ENCODE measurements at places on chromosomes 13 and 19.

- DNase-seq: no peak
Measured at GRCh38 chr13:44417446-44417845, 43.8 kb downstream of the SERP2 start.

GRCh38 chr13:86608701-86609100 is 809.5 kb upstream of the SLITRK6 start:
- DNase-seq: no peak

- no peak for DNase-seq
Measured at GRCh38 chr13:27245610-27246009, 5.7 kb upstream of the RPL21 start.

- DNase-seq: no peak
Measured at GRCh38 chr13:81017513-81018152, 676.7 kb upstream of the SPRY2 start.

DNA sequence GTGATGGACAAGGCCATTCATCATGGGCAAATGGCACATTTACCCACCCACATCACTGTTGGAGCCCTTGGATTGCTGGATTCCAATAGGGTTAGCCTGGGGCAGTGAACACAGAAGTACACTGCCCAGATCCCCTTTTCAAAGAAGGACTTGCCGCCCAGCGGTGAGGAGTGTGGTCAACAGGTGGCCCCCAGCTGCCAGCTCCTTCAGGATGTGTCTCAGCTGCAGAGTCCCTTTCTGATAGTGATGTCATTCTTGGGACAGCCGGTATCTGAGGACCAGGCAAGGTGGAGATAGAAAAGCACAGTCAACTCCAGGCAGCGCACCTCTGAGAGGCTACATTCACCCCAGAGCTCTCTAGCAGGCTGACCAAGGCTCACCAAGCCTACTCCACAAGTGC is 16.9 kb downstream of the ERICH6B start:
- DNase-seq: no peak

DNA sequence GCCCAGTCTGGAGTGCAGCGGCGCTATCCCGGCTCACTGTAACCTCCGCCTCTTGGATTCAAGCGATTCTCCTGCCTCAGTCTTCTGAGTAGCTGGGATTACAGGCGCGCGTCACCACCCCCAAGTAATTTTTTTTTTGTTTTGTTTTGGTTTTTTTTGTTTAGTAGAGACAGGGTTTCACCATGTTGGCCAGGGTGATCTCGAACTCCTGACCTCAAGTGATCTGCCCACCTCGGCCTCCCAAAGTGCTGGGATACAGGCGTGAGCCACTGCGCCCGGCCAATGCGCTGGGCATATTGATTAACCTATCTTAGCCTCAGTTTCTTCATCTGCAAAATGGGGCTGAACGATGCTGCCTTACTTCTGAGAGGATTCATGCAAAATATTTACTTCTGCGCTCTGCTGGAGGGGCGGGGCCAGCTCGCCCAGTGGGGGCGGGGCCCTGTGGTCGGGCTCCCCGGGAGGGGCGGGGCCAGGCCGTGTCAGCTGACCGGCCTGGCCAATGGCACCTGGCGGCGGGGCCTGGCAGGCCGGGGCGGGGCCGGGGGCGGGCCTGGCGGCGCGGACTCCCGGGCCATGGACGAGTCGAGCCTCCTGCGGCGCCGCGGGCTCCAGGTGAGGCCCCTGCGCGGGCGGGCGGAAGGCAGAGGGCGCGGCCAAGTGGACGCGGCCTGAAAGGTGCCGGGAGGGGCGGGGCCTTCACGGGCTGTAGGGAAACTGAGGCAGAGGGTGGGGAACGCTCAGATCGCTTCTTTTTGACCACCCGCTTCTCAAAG is at the start of gene MAST3:
TSS of gene MAST3 (plus strand) at position 562 of the 776 bp plus-strand sequence. CDS start at position 577, 15 bp downstream.
- peak; percentile 92 for DNase-seq

DNA sequence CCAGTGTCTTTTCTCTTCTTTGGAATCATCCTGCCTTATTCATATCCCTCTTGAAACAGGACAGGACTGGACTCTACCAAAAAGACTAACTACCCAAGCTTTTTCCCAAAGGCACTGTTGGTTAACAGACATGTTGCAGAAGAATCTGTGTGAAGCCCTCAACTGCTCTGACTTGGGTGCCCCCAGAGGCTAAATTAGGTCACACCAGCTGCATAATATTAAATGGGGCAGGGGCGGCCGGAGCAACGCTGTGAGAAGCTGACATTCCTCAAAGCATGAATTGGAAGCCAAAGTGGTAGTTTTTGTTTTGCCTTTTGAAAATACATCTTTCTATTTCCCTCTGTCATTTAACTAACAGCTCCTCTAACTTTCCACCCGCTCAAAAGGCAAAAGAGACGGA is 185.9 kb downstream of the LHFPL6 start:
- DNase-seq: no peak

DNA sequence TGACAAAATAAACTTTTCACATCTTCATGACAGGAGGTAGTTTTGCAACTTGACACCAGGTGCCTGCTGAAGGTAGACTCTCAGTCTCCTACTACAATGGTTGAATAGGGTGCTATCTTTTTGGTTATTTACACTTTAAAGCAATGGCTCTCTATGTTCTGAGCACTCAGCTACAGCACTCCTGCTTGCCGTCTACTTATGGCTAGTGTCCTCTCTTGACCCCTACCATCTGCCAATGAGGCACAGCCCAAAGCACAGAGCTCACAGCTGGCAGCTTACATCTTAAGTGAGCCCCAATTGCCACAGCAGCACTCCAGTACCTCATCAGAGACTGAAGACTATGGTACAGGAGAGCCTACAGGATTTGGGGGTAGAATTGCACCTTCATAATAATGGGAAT is 11.4 kb downstream of the ZNF708 start:
- DNase-seq: no peak

- DNase-seq: no peak
Measured at GRCh38 chr13:105412171-105412570, 1123.3 kb downstream of the EFNB2 start.

DNA sequence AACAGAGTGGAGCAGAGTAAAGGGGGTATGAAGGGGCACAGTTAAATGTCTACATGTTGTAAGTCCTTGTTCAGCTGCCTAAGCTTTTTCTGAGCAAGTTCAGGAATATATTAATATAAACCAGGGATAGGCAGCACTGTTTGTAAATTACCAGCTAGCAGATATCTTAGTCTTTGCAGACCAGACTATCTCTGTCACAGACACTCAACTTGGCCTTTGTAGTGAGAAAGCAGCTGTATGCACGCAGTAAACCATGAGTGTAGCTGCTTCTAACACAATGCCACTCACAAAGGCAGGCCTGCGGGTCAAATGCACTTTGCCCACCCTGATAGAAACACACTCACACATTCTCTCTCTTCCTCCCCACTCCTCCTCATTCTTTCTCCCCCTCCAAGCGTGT is 1016.9 kb downstream of the UQCRFS1 start:
- DNase-seq: no peak

- DNase-seq: no peak
Measured at GRCh38 chr19:5621945-5622464, 571 bp downstream of the SAFB2 start.

DNA sequence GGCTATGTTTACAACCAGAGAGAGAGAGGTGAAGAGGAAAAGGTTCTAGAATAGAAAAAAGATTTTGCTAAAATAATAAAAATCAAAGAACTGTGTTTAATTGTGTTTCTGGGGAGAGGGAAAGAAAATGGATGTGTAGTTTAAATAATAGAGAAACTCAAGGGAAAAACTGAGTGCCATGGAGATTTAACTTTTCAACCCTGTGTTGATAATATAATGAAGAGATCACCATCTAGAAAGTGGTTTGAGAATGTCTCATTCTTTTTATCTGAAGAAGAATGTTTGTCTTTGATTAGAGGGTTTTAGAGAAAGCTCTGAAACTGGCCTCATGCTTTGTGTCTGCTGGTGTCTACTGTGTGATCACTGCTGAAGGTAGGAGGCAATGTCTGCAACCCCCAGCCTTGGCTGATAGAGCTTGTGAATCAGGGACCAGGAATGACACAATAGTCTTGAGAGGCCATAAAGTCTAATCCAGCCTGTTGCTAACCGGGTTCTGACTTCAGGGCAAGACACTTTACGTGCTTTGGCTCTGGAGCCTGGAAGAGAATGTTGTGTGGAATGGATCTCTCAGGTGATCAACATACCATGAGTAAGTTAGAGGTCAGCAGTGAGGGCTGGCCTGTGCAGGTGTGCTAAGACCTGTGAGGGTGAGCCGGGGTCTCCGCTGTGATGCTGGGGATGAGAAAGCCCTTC is 5.4 kb downstream of the COL4A2 start:
- no peak for DNase-seq

DNA sequence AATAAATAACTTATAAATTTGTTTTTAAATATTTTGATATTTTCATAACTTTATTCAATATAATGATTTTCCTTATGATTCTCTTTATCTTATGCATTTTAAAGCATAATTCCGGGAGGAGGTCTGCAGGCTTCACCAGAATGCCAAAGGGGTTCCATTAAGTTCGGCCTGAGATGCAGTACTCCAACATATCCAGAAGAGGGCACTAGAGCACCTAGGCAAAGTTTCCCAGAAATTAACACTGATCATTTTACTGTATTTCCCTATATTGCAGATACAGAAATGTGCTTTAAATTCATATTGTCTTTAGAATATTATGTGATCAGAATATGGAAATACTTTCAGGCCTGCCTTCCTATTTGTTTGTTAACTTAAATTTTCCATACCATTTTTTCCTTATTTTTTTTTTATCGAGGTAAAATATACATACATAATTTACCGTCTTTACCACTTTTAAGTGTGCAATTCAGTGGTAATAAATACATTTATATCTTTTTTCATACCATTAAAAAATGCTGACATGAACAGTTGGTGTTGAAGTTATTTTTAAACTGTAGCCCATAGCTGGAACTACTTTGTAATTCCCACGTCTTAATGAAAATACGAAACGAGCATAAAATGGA is 58.9 kb upstream of the TM9SF2 start:
- no peak for DNase-seq

DNA sequence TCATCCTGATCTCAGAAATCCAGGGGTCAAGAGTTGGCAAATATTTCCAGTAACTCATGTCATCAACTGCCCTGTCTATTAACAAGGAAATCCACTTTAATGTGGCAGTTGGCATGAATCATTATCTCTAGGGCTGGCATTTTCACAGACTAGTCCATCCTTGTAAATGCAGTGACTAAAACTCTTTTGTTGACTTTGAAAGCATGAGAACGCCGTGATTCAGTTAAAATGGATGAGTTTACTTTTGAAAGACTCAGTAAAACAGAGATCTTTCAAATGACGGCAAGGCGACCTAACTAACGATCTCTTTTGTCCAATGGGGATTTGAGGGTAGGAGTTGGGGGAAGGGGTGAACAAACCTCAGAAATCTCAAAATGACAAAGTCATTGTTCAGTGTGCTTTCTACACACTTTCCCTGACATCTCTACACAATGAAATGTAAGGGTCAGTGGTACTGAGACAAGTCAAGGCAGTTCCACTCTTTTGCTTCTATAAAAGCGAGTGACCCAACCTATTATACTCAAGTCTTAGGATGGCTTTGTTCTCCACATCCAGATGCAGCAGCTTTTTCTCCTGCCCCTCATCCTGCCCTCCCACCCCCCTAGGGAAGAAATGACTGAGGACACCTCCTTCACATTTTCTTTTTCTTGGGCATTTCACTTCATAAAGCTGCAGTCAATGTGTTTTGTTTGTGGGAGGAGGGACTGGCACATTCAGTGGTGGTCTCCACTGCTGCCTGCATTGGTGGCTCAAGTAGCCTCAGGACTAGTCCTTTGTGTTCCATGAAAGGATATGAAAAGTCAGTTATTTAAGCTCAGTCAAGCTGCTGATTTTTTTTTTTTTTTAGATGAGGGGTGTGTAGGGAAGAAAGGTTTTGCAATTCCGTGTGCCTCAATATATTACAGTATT is 200.5 kb downstream of the ABCC4 start:
- no peak for DNase-seq

DNA sequence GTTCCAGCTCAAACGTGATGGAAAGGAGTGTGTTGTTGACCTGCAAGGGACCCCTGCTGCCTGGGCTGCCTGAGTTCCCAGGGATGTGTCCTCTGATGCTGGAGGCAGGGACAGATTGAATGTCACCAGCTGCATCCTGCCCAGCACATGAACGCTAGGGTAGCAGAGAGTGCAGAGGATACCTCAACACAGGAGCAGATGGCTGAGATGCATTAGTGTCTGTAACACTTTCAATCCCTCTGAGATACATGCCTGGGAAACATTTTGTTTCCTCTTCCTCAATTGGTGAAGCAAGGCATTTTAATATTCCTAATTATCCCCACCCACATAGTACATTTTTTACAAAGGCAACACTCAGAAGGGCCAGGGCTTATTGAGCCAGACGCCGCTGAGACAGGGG is 106.4 kb upstream of the UBL3 start:
- DNase-seq: no peak

- DNase-seq: no peak
Measured at GRCh38 chr13:105956921-105957320, 578.5 kb downstream of the EFNB2 start.

- no peak for DNase-seq
Measured at GRCh38 chr19:47097396-47098201, 16.0 kb downstream of the ZC3H4 start.

DNA sequence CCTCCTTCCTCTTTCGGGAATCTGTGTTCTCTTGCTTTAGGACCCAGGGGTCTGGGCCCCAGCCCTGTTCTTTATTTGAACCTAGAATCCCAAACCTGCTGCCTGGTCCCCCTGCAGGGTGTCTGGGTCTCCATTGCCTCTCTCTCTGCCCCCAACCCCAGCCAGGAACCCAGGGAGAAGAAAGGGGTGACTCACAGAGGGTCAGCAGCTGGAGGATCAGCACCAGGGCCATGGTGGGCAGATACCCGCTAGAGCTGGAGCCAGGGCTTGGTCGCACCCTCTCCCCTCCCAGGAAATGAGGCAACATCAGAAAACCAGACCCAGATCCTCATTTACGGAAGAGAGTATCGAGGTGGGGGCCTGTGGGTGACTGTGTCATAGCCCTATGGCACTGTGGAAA is at the start of gene OSCAR:
TSS of gene OSCAR (minus strand) at position 243 of the 400 bp plus-strand sequence. CDS start at position 232, 11 bp downstream.
- no peak for DNase-seq

GRCh38 chr13:92572190-92572589 is 654.4 kb upstream of the GPC6 start:
- no peak for DNase-seq

- no peak for DNase-seq
Measured at GRCh38 chr13:114145256-114145655, 12.8 kb upstream of the RASA3 start.

GRCh38 chr19:45739498-45740439 is 6.5 kb downstream of the MEIOSIN start:
- no peak for DNase-seq

GRCh38 chr19:13459351-13459750 is 46.9 kb downstream of the CACNA1A start:
- DNase-seq: no peak

- no peak for DNase-seq
Measured at GRCh38 chr19:56595548-56595899, 422 bp downstream of the ZNF71 start.

- DNase-seq: no peak
Measured at GRCh38 chr13:28636677-28637317, 22.1 kb upstream of the POMP start.

DNA sequence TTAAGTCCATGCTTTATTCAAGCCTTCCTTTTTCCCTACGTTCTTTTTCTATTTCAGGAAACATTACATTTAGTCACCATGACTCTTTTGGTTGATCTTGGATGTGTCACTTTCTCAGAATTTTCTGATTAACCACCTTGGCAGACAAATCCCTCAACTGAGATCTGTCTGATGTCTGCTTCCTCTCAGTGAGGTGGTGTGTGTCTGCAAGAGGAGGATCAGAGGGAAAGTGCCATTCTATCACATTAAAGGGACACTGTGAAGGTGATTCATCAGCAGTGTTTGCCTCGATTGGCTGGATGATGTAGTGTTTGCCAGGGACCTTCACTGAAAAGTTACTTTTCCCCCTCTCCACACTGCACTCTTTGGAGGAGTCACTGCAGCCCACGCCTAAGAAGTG is 3.0 kb upstream of the CCNP start:
- no peak for DNase-seq

- no peak for DNase-seq
Measured at GRCh38 chr13:72384879-72385278, 342.6 kb downstream of the MZT1 start.

Measured in T-cell (primary cell).